ENCODE measurements at places on chromosomes 12 and 14.

- DNase-seq: no peak
Measured at GRCh38 chr12:132437943-132438700, 51.8 kb upstream of the FBRSL1 start.

DNA sequence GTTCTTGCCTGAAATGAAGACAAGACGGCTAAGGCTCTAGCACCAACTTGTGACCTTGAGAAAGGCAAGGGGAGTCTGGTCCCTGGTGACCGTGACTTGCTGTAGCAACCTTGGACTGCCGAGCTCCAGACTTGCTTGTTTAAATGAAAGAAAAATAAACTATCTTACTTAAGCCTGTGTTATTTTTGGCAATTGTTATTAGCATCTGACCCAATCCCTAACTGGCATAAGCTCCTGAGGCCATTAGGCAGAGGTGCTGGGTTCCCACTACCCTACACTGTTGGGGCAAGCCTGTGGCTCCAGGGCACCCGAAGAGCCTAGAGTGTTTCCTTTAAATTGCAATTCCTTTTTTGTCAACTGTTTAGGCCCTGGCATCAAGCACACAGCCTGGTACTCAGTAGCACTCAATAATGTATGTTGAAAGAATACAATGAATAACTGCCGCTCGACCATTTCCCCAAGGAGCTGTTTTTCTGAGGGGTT lies 106.9 kb upstream of the HIF1A start:
- no peak for DNase-seq

DNA sequence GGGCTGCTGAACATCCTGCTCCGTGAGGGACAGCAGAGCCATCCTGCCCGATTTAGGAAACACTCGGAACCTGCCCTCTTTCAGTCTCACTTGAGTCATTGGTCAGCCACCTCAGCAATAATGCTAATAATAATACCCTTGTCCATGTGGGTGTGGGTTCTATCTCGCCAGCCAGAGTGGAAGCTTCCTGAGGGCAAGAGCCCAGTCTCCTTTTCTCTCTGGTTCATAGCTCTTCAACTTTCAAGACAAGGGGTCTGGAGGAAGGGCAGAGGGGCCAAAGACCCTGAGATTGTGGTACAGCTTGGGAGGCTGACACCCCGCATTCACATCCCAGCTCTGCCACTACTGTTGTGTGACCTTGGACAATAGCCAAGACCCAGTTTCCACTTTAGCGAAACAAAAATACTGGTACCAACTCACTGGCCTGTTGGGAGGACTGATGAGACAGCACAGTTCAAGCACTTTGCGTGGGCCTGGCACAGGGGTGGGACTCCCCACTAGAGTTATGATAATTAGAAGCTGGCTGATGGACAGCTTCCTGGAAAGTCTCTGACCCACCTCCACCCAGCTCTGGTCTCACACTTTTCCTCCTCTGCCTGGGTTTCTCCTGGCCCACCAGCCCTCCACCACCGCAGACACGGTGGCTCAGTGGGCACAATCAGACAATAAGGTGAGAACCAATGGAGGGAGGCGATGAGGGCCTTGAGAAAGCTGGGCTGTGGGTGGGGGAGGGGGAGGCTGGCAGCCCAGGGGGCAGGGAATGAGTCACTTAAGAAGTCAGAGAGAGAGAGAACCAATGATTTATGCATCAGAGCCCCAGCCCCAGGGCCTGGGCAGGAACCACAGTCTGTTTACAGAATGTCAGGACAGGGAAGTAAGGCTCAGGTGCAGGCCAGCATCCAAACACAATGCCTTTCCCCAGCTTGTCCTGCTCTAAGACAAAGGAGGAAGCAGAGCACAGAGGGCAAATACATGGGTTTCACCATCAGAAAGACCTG lies 9.6 kb downstream of the FAIM2 start:
- DNase-seq: no peak

DNA sequence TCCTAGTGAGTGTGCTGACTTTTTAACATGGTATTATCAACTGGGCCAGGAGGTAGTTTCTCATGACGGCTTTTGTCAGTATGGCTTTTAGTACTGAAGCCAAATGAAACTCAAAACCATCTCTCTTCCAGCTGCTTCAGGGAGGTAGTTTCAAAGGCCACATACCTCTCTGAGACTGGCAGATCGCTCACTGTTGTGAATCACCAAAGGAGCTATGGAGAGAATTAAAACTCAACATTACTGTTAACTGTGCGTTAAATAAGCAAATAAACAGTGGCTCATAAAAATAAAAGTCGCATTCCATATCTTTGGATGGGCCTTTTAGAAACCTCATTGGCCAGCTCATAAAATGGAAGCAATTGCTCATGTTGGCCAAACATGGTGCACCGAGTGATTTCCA lies 141.1 kb downstream of the HMGA2 start:
- no peak for DNase-seq

GRCh38 chr14:61322011-61322798 lies 826 bp downstream of the PRKCH start:
- no peak for DNase-seq

DNA sequence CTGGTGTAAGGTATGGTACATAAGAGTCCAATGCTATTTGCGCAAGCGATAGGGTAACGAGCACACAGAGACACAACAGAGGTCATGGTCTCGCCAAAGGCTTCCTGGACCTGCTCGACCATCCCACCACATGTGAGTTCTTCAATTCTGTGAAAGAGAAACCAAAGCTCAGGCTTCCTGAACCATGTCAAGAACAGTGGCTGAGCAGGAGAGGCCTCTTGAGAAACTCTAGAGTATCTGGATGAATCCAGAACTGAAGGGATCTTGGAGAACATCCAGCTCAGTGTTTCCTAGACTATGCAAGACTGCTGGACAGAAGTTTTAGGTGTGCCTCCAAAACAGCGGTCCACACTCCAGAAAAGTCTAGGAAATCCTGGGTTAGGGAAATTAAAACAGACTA lies 114.5 kb downstream of the TRAFD1 start:
- no peak for DNase-seq

- DNase-seq: peak; percentile 52
Measured at GRCh38 chr12:63045020-63045860, 105.8 kb downstream of the AVPR1A start.

- DNase-seq: no peak
Measured at GRCh38 chr14:93430315-93431035, at the start of gene UNC79. Gene UNC79, plus strand, starts transcription at chr14:93430939. Its CDS starts 91 bp downstream, at chr14:93431030.

DNA sequence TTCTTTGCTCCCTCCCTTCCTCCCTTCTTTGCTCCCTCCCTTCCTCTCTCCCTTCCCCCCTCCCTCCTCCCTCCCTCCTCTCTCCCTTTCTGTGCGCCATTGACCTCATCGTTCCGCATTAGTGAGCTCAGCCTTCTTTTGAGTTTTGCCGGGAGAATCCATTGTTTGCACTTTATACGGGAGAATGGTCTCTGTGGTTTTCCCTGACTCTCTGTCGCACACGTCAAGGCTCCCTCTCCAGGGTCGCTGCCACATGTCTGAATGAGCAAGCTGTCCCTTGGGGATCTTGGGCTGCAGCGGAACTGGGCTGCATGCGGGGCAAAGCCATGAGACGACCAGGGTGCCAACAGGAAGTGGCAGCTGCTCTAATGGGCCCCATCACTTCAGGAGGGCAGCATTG lies 118.5 kb downstream of the GLT1D1 start:
- no peak for DNase-seq

DNA sequence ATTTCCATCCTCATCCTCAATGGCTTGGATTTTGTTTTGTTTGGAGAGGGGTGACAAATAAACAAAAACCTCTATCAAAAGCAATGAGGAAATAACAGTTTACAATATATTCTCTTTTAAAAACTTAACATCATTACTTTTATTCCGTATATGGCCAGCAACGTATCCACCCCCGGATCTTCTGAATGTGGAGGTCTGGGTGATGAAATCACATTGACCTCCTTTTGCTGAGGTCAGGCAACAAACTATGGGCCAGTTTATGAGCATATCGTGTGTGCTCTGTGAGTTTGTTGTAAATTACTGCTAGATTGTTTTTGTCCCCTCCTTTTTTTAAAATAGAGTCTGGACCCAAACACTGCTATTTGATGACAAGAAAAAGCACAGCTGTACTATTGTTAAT lies 178.1 kb downstream of the BCAT1 start:
- no peak for DNase-seq

DNA sequence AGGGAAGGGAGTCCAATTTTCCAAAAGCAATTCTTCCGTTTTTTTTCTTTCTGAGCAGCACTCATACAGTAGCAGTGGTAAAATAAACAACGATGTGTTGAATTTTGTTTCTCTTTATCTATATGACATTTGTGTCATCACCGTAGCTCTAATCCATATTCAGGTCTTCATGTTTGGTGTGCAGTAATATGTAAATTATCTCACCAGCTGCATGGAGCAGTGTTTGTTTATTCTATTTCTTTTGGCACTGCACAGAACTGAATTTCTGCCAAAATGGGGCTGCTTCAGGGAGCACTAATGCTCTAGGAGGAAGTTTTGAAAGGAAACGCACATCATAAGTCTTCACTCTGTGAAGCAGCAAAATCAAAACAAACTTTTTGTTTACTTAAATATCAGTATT lies 130.0 kb upstream of the NPAS3 start:
- no peak for DNase-seq

GRCh38 chr12:103140286-103140685 lies 182.8 kb downstream of the ASCL1 start:
- DNase-seq: no peak

DNA sequence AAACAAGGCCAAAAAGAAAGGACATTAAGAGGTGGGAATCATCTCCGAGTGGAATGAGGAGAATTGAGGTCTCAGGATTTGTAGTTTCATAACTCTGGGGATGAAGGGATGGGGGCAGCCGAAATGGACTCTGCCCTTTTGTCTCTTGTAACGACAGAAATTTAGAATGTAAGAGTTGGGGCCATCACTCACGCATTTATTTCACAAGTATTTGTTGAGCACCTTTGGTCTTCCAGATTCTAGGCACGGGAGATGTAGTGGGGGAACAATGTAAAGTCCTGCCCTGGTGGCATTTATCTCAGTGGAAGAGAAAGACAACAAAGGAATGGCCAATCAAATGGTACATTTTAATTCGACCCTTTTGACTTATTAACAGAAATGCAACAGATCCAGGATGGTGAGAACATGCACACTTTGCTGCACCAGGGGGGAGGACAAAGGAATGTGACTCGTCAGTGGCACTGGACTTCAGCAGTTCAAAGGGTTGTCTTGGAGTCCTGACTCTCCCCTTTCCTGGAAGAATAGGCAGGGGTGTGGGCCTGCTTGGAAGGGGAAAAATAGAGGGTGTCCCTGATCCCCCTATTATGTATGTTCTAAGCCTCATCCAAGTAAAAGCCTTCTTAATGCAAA lies 102.0 kb downstream of the TMEM30B start:
- no peak for DNase-seq

- no peak for DNase-seq
Measured at GRCh38 chr12:129903956-129904829, at the start of gene TMEM132D. Gene TMEM132D, minus strand, starts transcription at chr12:129904025.

DNA sequence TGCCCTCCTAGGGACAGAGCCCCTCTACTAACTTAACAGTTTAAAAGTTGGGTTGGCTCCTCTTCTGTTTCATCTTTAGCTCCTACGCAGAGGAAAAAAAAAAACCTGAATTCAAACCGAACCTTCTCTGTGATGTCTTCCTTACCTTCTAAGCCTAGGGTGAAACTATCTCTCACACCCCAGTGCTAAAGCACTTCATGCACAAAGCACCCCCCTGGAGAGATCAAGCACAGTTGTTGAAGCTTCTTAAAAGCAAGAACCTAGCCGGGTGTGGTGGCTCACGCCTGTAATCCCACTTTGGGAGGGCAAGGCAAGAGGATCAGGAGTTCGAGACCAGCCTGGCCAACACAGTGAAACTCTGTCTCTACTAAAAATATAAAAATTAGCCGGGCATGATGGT lies 37.6 kb downstream of the CORO1C start:
- DNase-seq: no peak

- DNase-seq: no peak
Measured at GRCh38 chr14:101839236-101839635, 77.7 kb downstream of the PPP2R5C start.

DNA sequence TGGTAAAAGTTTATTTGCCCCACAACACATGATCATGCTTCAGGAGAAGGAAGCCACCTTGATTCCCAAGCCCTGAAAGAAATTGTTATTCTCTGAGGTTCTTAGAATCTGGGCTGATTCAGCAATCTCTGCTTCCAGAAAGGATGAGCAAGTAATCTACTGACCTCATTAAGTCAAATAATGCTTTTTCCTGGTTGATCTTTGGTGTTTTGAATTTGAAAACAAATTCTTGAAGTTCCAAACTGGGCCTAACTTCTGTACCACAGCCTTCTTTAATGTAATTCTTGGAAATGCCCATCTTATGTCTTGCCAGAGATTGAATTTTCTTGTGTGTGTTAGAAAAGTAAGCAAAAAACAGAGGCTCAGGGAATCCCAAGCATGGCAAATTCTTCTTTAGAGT lies 319.2 kb upstream of the DDHD1 start:
- no peak for DNase-seq

GRCh38 chr12:77601069-77601468 lies 229.6 kb upstream of the NAV3 start:
- DNase-seq: no peak

GRCh38 chr14:102316338-102316742 lies 3.2 kb upstream of the ZNF839 start:
- no peak for DNase-seq

- no peak for DNase-seq
Measured at GRCh38 chr14:74670726-74671411, 42.0 kb downstream of the AREL1 start.

GRCh38 chr12:11745113-11745512 lies 95.6 kb downstream of the ETV6 start:
- DNase-seq: no peak

DNA sequence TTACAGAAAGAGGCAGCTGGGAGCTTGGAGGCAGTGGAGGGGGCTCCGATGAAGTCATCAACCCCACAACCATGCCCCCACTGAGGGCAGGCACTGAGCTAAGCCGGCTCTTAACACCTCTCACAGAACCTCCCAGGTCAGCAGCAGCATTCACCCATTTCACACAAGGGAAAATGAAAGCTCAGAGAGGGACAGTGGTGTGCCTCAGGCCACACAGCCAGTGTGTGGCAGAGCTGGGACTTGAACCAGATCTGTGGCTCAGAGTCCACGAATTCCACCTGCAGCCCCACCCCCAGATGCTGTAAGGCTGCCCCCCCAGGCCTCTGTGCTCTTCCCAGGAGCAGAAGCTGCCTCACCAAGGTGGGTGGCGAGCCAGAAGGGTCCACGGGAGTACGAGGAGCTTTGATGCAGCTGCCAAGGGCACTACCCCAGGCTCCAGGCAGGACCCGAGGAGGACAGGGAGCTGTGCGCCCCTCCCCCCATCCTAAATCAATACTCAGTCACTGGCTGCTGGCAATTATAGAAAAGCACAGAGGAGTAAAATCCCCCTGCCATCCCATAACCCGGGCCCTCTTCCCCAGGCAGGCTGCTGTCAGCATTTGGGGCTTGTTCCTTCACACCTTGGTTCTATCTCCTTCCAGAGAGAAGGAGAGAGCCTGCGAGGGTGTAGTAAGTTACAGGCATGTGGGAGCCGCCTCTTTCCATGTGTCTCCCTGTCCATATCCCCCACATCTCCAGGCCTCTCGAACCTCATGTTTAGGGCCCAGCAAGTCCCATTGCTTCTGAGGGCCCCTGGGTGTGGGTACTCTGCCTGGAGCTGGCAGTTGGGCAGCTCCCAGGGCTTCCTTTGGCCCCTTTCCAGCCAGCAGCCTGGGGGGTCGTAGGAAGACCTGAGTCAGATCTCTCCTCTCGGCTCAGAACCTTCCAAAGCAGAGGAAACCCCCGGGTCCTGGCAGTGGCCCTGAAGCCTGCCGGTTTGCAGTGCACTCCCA lies 47.6 kb downstream of the FAM222A start:
- no peak for DNase-seq
